Activated T-cell treated with anti-CD3 and anti-CD28 coated beads for 24 hours (primary cell): ENCODE measurements at places on chromosomes 5 and 9.

- no peak for DNase-seq
Measured at GRCh38 chr5:61463596-61463995, 131.5 kb downstream of the ZSWIM6 start.

- no peak for DNase-seq
Measured at GRCh38 chr5:179731791-179732411, 721 bp upstream of the MAML1 start.

DNA sequence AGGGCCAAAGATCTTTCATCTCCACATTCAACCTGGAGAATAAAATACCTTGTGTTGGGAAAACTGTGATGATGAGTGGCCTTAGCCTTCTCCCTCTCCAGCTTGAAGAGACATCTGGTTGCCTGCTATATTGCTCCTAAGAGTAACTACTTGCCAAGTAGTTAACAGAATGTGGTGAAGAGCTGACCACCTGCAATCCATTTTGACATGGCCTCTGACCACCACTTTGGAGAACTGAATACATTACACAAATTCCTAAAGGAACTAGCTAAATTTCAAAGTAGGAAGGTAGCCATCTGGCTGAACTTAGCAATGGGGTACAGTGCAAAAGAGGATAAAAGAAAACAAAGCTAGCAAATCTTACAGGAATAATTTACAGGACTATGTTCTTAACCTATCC lies 7.2 kb downstream of the TBCA start:
- no peak for DNase-seq

- DNase-seq: no peak
Measured at GRCh38 chr5:75366787-75367186, 29.8 kb downstream of the HMGCR start.

- DNase-seq: no peak
Measured at GRCh38 chr9:83339435-83339834, 198.8 kb downstream of the FRMD3 start.

- no peak for DNase-seq
Measured at GRCh38 chr5:120199559-120199958, 264.5 kb upstream of the PRR16 start.

GRCh38 chr9:32882705-32883104 lies 99.4 kb downstream of the TMEM215 start:
- no peak for DNase-seq

DNA sequence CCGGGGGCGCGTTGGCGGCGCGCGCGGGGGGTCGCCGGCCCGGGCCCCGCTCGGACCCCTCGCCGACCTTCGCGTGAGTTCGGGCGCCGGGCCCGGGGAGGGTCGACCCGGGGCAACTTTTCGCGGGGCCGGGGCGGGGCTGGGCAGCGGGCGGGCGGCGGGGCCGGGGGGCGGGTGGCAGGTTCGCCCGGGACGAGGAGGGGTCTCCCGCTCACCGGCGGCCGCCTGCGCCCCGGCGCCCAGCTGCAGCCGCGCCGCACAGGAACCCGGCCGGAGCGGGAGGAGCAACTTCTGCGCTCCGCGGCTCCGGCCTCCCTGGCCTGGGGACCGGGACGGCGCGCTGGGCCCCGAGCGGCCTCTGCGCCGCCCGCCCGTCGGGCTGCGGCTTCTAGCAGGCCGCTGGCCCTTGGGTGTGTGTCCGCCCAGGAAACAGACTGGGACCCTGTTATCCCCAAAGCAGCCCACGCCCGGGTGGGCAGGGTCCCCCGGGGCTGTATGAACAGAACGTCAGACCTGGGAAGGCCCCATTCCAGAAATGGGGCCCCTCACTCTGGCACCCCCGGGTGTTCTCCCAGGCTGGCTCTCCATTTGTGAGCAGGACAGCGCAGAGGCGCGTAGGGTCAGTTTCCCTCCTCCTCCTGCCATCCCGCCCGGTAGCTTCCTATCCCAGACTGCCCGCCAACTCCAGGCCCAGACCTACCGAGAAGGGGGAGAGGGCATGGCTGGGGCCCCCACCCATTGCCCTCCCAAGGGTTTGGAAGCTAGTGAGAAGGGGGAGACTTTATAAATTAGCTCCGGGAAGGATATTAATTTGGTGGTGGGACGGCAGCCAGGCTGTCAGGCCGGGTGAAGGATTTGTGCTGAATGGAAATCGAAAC lies 708 bp downstream of the RXRA start:
- DNase-seq: no peak

DNA sequence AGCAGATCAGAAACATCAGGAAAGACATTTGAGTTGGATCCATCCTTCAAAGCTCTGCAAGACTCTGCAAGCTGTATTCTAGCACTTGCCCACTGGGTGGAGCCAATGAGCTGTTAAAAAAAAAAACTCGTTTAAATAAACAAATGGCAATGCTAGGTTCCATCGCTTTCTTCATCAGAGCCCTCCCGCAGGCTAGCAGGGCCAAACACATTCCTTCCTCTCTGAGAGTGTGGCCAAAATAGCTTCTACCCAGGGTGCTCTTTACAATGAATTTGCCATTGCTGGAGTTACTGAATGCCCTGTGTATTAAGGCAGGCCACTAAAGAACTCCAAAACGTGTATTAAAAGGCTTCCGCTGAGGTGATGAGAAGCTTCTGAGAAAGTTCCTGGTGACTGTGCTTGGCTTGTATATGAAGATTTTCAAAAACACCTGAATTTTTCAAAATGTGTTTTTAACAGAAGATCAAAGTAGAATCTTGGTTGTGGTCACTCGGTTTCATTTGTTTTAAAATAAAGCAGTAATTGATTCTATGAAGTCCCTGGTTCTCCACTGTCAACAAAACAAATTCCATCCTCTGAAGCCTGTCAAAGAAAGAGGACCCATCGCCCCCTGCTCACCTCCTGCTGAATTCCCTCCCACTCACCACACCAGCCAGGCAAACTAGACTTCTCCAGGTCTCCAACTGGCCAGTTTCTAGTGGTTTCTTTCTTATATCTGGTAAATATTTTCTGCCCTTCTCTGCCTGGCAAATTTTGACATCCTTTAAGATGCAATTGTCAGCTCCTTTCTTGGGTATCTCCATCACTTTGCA lies 36.5 kb upstream of the EQTN start:
- peak; percentile 24 for DNase-seq

DNA sequence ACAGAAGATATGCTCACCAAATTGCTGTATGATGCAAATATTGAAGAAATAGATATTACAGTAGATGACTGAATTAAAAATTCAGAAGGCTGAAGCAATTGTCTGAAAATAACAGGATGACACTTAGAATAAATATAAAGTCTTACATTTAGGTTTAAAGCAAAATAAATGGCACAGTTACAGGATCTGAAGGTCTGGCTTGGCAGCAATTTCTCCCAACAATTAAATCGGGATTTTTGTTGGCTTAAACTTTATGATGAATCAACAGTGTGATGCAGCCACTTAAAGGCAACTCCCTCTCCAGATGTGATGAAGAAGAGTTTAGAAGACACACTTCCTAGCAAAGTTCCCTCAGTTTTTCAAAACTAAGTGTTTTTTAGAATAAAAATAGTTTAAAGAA lies 80.5 kb downstream of the NREP start:
- no peak for DNase-seq

GRCh38 chr9:32703635-32704034 lies 68.2 kb upstream of the TAF1L start:
- no peak for DNase-seq
